Activated T-cell treated with anti-CD3 and anti-CD28 coated beads, Interleukin-2, amount 50 U/mL, for 48 hours (primary cell): ENCODE measurements at places on chromosomes 4 and X.

- DNase-seq: peak; percentile 23
These were observed 38.1 kb upstream of the ARSH start for GRCh38 chrX:2967998-2968909.

DNA sequence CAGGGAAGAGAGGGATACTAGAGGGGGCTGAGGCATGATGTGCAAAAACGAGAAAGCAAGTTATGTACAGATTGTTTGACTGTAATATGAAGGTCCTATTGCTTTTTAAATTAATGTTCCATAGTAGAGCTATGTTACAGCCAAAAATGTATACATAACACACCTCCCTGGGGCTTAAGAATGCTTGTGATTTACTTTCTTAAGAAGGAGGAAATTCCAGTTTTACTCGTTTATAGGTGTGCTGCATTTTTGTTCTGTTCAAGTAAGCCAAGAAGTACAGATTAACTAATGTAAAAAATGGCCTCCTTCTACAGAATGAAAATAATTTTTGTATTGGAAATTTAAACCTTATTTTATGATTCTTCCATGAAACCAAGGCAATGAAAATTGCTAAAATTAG, 614.4 kb upstream of the NR3C2 start:
- DNase-seq: no peak

GRCh38 chr4:24659241-24659961, 75.0 kb upstream of the DHX15 start:
- DNase-seq: no peak

- DNase-seq: no peak
These were observed 262.1 kb upstream of the STS start for GRCh38 chrX:6885396-6885795.

GRCh38 chr4:182228991-182229577, 14.1 kb upstream of the TENM3 start:
- no peak for DNase-seq

GRCh38 chrX:130075777-130076176, 34.5 kb downstream of the ELF4 start:
- no peak for DNase-seq

- DNase-seq: no peak
These were observed 52.3 kb upstream of the SCML1 start for GRCh38 chrX:17685026-17685425.

DNA sequence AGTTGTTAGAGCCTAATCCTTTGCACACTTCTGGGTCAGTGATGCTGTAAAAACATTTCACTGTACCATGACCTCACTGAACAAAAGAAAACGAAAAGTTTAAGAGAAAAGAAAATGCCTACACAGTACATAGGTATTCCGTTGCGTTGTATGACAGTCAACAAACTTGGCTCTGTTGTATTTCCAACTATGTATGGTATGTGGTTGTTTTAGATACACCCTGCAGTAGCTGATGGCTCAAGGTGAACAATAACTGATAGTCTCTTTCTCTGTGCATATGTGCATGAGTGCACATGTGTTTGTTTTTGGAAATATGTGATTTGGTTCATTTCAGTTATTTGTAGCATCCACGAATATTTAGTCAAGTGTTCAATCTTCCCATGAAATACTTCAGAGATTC, 176.0 kb downstream of the BMPR1B start:
- DNase-seq: no peak

GRCh38 chrX:47706575-47706974, 47.6 kb upstream of the UXT start:
- no peak for DNase-seq

DNA sequence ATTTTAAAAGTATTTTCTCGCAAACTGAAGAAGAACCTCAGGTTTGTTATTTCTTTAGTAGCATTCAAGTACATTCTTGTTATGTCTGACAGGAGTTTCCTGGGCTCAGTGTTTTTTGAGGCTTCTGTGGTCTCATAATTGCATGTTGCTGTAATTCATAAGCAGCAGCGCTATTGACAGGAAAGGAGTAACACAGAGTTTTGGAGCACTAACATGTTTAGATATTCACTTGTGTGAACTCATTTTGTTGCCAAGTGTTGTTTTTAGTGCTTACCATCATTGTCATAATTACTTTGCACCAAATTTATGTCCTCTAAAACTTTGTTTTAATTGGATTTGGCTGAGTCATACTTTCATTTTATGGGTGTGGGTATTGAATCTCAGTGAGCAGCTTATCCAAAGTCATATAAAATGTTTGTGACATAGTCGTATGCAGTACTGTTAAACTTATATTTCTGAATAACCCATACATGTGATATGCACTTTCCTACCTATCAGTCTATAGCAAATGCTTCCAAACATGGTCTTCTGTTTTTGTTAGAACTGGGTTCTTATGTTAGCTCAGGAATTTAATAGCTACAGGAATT, 358.7 kb upstream of the CTSO start:
- DNase-seq: no peak

GRCh38 chr4:1122505-1122904, 9.1 kb upstream of the RNF212 start:
- no peak for DNase-seq

DNA sequence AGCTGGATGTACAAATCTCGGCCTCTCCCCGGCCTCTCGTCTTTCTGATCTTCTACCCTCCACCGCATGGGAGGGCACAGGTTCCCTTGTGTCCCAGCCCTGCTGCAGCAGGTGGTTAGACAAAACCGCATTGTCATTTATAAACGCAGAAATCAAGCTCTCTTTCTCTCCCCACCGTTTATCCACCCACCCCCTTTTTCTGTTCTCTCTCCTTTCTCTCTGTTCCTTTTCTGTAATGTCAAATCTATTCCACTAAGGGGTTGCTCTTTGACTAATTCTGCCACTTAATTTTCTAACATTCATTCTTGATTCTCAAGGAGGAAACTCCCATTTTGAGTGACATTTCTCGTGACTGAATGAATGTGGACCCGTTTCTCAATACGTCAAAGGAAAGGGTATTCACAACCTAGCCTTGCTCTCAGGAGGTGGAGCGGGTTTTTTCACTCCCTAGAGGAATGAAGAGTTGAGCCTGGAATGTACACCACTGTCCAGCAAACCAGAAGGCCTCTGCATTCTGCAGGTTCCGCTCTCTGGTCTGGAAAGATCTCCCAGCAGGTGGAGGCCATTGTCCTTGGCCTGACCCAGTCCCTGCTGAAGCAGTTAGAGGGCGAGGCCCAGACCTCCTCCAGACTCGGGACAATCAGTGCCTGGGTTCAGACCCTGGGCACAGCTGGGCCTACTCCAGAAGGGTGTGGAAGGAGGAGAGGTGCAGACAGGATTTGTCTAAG, 70.9 kb upstream of the ENPP6 start:
- DNase-seq: peak; percentile 67

DNA sequence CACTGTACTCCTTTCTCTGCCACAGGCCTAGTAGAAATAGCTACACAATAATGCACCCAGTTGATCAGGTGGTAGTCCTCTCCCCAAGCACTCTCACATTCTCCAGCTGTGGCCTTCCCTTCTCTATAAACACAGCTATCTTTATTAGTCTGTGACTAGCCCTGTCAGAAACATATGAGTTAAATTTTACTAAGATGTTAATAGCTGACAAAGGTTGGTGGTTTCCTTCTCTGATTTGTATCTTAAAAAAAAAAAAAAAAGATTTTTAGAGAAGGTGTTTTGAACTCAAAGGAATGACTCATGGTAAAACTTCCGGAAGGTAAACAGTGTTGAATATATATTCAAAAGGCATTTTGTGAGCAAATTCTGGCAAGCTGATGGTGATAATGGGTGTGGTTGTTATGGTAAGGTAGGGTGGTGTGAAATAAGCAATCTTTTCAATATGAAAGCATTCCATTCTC, 327.4 kb downstream of the PPP3CA start:
- DNase-seq: no peak

DNA sequence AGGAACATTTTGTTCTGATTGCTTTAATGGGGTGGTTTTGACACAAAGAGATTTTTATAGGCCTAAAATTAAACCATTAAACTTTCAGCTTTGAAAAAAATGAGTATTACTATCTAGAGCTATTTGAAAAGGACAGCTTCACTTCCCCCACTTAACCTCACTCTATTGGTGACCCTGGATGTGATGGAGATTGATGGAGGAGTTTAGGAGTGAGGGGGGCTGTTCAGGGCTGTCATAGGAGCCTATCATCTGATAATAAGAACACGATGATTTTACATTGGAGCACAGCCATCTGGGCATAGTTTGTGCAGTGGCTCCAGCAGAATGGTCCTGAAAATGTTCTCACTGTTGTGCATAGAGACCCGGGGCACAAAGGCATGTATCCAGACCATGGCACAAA, 71.1 kb upstream of the EFNB1 start:
- no peak for DNase-seq

- DNase-seq: no peak
These were observed 105.3 kb upstream of the MBNL3 start for GRCh38 chrX:132594129-132594528.

GRCh38 chr4:3010577-3010976, 47.2 kb downstream of the GRK4 start:
- no peak for DNase-seq

- no peak for DNase-seq
These were observed 25.4 kb upstream of the GNRHR start for GRCh38 chr4:67779631-67780030.

- DNase-seq: no peak
These were observed 96.2 kb upstream of the GPRIN3 start for GRCh38 chr4:89403826-89404225.

DNA sequence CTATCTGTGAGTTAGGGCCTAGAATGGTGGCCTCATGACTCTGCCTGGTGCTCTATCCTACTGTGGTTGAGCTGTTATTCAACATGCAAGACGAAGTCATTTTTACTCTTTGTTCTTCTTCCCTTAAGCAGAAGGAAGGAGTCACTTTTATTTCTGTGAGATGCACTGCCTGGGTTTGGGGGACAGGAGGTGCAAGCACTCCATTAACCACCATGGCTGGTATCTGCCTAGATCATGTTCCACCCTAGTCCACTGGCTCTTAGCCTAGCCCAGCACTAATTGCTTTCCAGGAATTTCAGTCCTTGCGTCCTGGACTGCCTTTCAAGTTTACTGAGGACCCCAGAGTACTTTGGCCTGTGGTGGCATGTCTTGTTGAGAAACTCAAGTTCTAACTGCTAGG, 1182.7 kb downstream of the FSTL5 start:
- no peak for DNase-seq

- no peak for DNase-seq
These were observed 172.9 kb downstream of the KCNIP4 start for GRCh38 chr4:21775703-21776102.

DNA sequence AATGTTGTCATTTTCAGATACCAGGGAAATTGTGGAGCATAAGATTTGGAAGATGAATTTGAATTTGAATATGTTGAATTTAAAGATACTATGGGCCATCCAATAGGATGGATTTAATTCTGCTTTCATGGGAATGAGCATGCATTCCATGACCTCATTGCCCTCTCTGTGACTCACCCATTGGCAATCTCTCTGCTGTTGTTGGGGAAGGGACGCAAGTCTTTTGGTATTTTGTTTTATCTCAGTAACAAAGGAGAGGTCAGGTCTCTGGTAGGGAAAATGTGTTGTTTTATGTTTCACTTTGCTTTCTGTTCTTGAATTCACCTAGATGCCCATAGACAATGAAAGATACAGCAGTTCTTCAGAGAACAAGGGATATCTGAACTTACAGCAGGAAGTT, 42.1 kb upstream of the MAGEA4 start:
- DNase-seq: no peak

DNA sequence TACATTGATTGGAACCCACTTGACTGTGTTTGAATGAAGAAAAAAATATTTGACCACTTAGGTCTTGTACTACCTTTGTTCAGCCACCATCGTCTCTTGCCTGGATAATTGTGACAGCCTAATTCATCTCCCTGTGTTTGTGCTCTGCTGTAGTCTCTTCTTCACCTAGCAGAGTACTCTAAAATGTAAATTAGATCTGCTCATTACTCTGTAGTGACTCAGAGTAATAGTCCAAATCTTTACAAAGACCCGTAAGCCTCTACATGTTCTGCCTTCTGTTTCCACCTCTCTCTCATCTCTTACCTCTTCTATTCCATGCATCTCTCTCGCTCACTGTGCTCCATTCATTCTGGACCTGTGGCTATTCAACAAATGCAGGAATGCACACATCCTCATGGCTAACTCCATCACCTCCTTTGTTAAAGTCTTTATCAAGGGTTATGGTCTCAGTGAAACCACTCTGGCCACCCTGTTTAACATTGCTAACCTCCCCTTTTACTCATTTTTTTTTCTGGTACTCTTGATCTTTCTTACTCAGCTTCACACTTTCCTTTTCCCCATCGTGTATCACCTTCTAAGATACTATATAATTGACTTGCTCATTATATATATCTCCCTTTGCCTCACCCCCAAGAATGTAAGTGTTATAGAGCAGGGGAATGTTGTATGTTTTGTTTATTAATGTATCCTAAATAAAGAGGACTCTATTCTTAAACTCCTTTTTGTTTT, 98.4 kb downstream of the STIM2 start:
- peak; percentile 36 for DNase-seq

GRCh38 chrX:120291211-120291610, 20.1 kb downstream of the TMEM255A start:
- no peak for DNase-seq

DNA sequence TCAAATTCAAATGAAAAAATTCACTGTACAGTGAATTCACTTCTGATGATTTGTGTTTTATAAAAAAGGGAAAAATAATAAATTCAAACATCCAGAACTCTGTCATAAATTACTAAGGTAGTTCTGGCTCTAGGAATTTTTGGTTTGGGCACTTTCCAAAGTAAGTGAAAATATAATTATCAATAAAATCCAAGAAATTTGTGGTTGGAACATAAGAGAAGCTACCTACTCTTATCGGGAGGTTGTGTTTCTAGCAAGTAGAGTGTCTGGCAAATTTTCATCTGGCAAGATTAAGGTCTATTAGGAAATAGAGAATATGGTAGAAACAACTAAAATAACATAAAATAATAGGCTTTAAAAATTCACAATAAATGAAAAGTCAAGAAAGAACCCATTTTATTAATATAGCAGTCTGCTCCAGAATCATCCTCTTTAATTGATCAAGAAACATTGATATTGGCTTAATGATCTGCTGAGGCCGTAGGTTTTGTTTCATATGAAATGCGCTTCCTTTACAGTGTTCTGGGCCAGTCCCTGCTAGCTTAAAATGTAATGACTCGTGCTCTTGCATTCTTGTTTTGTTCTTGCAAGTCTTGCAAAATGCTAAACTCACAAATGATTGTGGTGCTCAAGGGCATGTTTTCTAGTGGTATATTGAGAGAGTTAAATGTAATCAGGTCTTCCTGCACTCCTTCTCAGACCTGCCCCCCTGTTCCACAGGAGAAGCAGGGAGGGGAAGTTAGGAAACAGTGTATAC, 331.4 kb downstream of the RAPGEF2 start:
- no peak for DNase-seq

DNA sequence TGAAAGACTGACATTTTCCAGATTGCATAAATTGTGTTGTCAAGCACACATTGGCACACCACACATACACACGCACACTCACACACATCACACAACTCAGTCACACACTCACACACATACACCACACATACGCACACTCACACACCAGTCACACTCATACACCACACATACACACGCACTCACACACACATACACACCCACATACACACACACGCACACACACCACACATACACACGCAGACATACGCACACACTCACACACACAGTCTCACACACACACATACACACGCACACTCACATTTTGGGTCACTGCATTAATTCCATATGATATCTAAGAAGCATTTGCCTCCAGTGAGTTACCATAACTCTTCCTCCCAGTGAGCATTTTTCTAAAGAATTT, 578.3 kb upstream of the FRG1 start:
- DNase-seq: no peak

GRCh38 chr4:1538941-1539772, 132.9 kb upstream of the NKX1-1 start:
- no peak for DNase-seq

GRCh38 chr4:150244600-150244999, 166.4 kb downstream of the DCLK2 start:
- DNase-seq: no peak
